ENCODE measurements at places on chromosomes 6 and 20. TPM values are rescaled to one million over a fixed set of nuclear protein-coding genes. Genes with fewer than 3 reads are reported as not detected.
A peak's percentile ranks its signal among the peaks of the same experiment; 100 is the strongest.

DNA sequence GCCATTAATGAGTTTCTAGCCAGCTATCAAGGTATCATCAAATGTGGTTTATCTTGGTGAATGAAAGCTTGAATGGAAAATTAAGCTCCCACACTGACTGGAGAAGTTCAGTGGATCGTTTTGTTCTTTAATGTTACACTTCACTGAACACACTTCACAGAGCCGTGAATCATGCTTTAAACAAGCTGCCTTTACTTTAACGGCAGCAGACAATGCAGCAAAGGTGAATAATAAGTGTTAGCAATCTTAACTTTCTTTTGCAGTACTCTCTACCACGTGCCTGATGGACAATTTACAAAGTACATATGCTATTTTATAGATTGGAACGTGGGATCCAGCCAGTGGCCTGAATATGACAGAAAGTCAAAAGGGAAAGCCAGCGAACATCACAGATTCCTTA lies 424.5 kb downstream of the GRIK2 start:
- no peaks in the 10 kb centered on the region for H3K27me3 ChIP-seq
- no peaks in the 10 kb centered on the region for H3K36me3 ChIP-seq
- H3K27ac ChIP-seq, result no peak overlapping the region
- no peaks in the 10 kb centered on the region for H3K4me1 ChIP-seq
- no peak overlapping the region for H3K4me3 ChIP-seq

DNA sequence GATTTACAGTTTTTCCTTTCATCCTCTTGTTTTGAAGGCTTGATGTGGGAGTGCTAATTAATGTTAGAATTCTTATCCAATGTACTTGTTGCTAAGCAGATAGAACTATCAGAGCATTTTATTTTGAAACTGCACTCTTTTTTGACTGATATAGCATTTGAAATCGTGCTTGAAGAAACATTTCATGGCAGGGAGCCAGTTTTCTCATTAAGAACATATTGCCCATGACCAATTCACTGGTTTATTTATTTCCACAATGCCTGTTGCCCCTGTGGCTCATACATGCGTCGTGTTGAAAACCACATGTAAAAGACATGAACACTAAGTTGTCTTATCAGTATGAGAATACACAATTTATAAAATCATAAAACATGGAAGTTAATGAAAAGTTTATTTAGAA lies 479.7 kb upstream of the FLRT3 start:
- no peaks in the 10 kb centered on the region for H3K27me3 ChIP-seq
- H3K4me1 ChIP-seq, result no peaks in the 10 kb centered on the region
- no peak overlapping the region for H3K27ac ChIP-seq
- H3K36me3 ChIP-seq, result no peaks in the 10 kb centered on the region
- no peak for DNase-seq
- H3K4me3 ChIP-seq, result no peak overlapping the region

GRCh38 chr20:63309261-63310071 lies 16.5 kb downstream of the COL20A1 start:
- H3K4me1 ChIP-seq, result no peaks in the 10 kb centered on the region
- no peak for DNase-seq
- H3K36me3 ChIP-seq, result no peaks in the 10 kb centered on the region
- no peaks in the 10 kb centered on the region for H3K27me3 ChIP-seq

DNA sequence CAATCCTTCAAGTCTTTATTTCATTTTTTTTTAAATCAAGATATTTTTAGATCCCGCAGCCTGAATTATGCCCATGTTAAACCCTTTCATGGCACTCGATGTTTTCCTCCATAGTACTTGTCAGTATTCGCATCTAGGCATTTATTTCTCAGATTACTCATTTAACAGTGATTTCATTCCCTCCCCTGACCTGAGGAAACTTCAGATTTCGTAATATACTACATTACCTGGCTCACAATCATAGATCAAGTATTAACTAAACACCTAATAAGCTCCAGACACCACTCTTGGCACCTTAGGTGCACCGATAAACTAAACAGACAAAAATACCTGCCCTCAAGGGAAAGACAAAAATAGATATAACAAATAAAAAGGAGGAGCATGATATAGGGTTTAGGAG lies 413.2 kb upstream of the GJE1 start:
- H3K4me3 ChIP-seq, result no peak overlapping the region
- H3K4me1 ChIP-seq, result no peaks in the 10 kb centered on the region
- no peak for DNase-seq
- H3K27me3 ChIP-seq, result no peaks in the 10 kb centered on the region

DNA sequence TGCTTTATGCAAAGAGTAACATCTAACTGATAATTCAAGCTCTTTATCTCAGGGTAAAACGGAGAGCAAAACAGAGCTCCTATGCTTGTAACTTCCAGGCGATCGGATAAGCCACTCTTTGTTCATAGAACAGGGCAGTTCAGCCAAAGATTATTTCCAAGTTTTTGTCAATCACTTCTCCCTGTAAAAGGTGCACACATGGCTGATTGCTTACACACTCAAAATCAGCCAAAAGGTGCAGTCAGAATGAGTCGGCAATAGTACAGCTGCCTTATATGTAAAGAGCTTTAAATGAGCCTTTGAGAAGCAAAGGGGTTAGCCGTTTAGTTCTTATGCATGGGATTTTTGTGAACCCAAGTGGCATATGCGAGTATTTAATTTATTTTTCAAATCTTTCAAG lies 449.6 kb upstream of the POU3F2 start:
- no peak overlapping the region for H3K4me3 ChIP-seq
- H3K27ac ChIP-seq, result no peak overlapping the region
- H3K27me3 ChIP-seq, result no peaks in the 10 kb centered on the region
- H3K36me3 ChIP-seq, result no peaks in the 10 kb centered on the region

DNA sequence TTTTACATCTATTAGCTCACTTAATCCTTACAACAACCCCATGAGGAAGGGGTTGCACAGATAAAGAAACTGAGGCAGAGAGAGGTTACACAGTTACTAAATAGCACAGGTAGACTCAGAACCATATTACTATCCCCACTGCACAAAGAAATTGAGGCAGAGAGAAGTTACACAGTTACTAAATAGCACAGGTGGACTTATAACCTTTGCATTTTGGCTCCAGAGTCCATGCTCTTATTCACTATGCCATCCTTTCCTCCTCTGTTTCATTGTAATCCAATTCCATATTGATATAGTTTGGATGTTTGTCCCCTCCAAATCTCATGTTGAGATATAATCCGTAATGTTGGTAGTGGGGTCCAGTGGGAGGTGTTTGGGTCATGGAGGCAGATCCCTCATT lies 3.5 kb downstream of the TDP2 start:
- H3K4me3 ChIP-seq, result no peak overlapping the region
- no peak overlapping the region for H3K27ac ChIP-seq
- H3K36me3 ChIP-seq, result no peaks in the 10 kb centered on the region
- DNase-seq, result no peak

- no peaks in the 10 kb centered on the region for H3K36me3 ChIP-seq
- H3K27me3 ChIP-seq, result no peaks in the 10 kb centered on the region
- no peaks in the 10 kb centered on the region for H3K4me1 ChIP-seq
- peak; percentile 58 for DNase-seq
- no peak overlapping the region for H3K27ac ChIP-seq
Observed at GRCh38 chr6:113291751-113292445, 565.2 kb upstream of the MARCKS start.

DNA sequence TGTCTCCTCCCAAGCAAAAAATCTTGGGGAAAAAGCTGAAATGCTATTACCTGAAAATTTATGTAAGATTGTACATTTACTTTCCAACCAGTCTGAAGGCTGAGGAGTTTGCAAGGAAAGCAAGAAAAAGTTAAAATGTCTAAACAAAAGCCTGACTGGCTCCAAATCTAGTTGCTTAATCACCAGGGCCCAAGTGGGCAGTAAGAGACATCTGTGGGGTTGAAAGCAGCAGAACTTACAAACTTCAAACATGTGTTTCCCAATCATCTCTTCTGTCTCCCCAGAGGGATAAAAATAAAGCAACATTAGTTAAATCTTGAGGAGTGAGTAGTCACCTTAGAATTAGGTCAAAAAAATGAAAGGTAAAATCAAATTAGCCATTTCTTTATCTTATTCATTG lies 98.6 kb downstream of the OGFRL1 start:
- peak; percentile 74 for DNase-seq
- H3K4me1 ChIP-seq, result peaks cover 2% of the 10 kb centered on the region
- H3K27ac ChIP-seq, result no peak overlapping the region
- no peaks in the 10 kb centered on the region for H3K36me3 ChIP-seq
- no peaks in the 10 kb centered on the region for H3K27me3 ChIP-seq

- peaks cover 2% of the 10 kb centered on the region for H3K36me3 ChIP-seq
- no peak overlapping the region for H3K27ac ChIP-seq
- no peaks in the 10 kb centered on the region for H3K27me3 ChIP-seq
- no peak overlapping the region for H3K4me3 ChIP-seq
- DNase-seq, result no peak
Observed at GRCh38 chr20:49161428-49162152, 26.5 kb downstream of the STAU1 start.

Gene EPHA7
- under 0.01 TPM for total RNA-seq

Gene FAM217B
- total RNA-seq, result 2.8 TPM

DNA sequence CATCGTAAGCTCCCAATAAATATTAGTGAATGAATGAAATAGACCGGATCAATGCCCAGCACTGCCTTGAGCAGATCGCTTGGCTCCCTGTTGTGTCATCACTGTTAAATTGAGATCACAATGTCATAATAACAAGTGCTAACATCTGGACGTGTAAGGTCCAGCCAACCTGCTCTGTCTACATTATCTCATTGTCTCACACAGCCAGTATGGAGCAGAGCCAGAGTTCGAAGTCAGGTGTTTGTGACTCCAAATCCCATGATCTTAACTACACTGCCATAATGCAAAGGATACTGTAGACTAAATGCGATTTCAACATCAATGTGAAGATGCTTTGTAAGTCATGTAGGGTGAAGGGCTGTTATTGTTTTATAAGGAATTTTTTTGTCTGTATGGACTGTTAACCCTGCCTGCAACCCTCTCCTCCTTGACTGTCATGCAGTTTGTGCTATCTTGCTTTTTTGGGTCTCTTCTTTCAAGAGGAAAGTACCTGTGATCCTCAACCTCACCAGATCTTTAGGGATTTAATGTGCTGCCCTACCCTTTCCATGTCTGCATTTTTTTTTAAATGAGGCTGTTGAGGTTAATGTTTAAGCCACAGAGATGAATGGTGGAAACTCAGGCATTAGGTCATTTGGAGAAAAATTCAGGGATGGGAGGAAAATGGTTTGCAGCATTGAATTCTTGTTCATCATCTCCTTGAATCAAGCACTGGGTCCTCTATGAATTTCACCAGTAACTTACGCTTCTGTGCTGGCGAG lies 49.0 kb upstream of the OCSTAMP start:
- no peak overlapping the region for H3K4me3 ChIP-seq
- H3K36me3 ChIP-seq, result no peaks in the 10 kb centered on the region
- no peaks in the 10 kb centered on the region for H3K27me3 ChIP-seq
- DNase-seq, result no peak
- H3K4me1 ChIP-seq, result no peaks in the 10 kb centered on the region

Gene SNAP25
- 4.5 TPM for total RNA-seq

- no peak overlapping the region for H3K27ac ChIP-seq
- peak; percentile 57 for DNase-seq
Observed at GRCh38 chr6:122476131-122476530, 4.5 kb upstream of the SERINC1 start.

GRCh38 chr6:9482030-9482738 lies 932.7 kb downstream of the TFAP2A start:
- H3K4me3 ChIP-seq, result no peak overlapping the region
- peak; percentile 97 for DNase-seq
- H3K27me3 ChIP-seq, result no peaks in the 10 kb centered on the region
- H3K36me3 ChIP-seq, result no peaks in the 10 kb centered on the region

Gene FILIP1
- total RNA-seq, result 0.33 TPM

DNA sequence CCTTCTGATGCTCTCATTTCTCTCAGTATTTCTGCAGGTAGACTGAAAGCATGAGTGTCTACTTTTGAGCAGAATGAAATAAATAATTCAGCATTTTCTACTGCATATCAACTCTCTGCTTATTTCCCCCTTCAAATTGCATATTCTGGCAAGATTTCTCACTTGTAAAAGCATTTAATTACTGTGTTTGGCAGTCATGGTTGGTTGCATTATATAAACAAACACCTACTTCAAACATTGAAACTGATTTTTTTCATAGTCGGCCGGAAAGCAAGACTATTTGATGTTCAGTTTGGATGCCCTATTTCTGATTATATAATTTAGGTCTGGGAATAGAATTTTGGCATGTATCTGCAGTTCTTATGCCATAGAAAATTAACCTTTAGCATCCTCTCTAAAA lies 73.1 kb downstream of the PLEKHG1 start:
- no peak for DNase-seq
- H3K4me1 ChIP-seq, result no peaks in the 10 kb centered on the region
- no peaks in the 10 kb centered on the region for H3K36me3 ChIP-seq
- H3K4me3 ChIP-seq, result no peak overlapping the region
- H3K27me3 ChIP-seq, result no peaks in the 10 kb centered on the region

DNA sequence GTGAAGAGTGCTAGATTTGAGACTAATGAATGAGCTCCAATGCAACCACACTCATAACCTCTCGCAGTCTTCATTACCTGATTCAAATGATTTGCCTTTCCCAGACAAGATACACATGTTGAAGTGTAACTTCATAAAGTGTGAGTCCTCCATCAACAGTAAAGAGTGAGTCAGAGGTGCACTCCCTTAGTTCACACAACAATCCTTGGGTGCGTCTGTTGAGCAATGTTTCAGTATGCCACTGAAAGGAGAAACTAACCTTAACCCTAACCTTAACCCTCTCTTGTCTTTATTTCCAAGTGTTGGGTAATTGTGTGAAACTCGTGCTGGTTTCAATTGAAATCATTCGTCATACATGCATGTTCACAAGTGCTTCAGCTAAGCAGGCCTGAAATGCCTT lies 21.0 kb upstream of the RIN2 start:
- no peaks in the 10 kb centered on the region for H3K36me3 ChIP-seq
- H3K27me3 ChIP-seq, result peaks cover 3% of the 10 kb centered on the region
- peak; percentile 45 for DNase-seq
- no peaks in the 10 kb centered on the region for H3K4me1 ChIP-seq

- H3K27ac ChIP-seq, result no peak overlapping the region
- no peaks in the 10 kb centered on the region for H3K4me1 ChIP-seq
- no peaks in the 10 kb centered on the region for H3K36me3 ChIP-seq
- H3K27me3 ChIP-seq, result no peaks in the 10 kb centered on the region
Observed at GRCh38 chr20:4412216-4412615, 309.5 kb upstream of the PRND start.

Gene VNN1
- not detected for total RNA-seq

- H3K4me1 ChIP-seq, result peaks cover 19% of the 10 kb centered on the region
- no peak for DNase-seq
- no peaks in the 10 kb centered on the region for H3K36me3 ChIP-seq
- H3K27me3 ChIP-seq, result no peaks in the 10 kb centered on the region
- no peak overlapping the region for H3K4me3 ChIP-seq
Observed at GRCh38 chr20:4061987-4062386, 46.6 kb upstream of the RNF24 start.

Gene SLC17A9
- total RNA-seq, result 6.4 TPM

- H3K4me3 ChIP-seq, result no peak overlapping the region
- no peak overlapping the region for H3K27ac ChIP-seq
- no peak for DNase-seq
- no peaks in the 10 kb centered on the region for H3K4me1 ChIP-seq
- no peaks in the 10 kb centered on the region for H3K36me3 ChIP-seq
- H3K27me3 ChIP-seq, result no peaks in the 10 kb centered on the region
Observed at GRCh38 chr6:78771586-78771985, 95.8 kb upstream of the IRAK1BP1 start.

Gene ZFP64
- 14.7 TPM for total RNA-seq
